ENCODE measurements at places on chromosomes 13 and 19.

GRCh38 chr13:21834521-21834920 lies 163.6 kb downstream of the FGF9 start:
- no peak for DNase-seq

GRCh38 chr13:41515491-41516139 lies 58.3 kb downstream of the RGCC start:
- no peak for DNase-seq

DNA sequence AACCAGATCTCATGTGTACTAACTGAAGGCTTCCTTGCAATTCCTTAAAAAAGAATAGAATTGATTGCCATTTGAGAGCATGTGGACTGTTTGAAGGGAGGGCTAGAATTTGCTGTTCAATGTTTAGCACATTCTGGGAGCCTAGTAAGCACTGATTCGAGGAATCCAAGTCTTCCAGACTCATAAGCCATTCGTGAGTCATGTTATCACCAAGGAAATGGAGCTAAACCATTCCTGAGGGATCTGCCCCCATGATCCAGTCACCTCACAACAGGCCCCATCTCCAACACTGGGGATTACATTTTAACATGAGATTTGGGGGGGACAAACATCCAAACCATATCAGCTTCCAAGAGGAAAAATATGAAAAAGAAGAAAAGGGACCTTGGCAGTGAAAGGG lies 276.4 kb downstream of the KCNRG start:
- no peak for DNase-seq

- no peak for DNase-seq
Measured at GRCh38 chr13:29817604-29818378, 32.6 kb downstream of the UBL3 start.

DNA sequence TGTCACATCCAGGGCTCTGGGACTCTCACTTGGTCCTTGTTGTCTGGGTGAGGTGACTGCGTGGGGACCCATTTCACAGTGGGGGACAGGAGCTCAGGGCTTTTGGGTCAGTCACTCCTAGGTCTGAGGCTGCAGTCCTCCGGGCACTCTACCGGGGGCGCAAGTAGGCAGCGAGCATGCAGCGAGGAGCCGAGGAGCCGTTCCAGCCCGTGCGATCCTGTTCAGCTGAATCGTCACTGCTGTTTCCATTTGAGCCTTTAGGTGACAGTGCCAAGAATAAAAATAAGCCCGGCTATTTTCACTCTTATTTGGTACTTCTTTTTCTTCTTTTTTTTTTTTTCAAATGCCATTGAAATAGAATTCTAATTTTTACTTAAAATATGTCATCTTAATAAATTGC lies 126.5 kb downstream of the ZNF536 start:
- DNase-seq = no peak

GRCh38 chr19:5452594-5453565 lies 2.3 kb upstream of the ZNRF4 start:
- DNase-seq = no peak

GRCh38 chr19:28948566-28948965 lies 264.4 kb downstream of the UQCRFS1 start:
- DNase-seq = no peak

DNA sequence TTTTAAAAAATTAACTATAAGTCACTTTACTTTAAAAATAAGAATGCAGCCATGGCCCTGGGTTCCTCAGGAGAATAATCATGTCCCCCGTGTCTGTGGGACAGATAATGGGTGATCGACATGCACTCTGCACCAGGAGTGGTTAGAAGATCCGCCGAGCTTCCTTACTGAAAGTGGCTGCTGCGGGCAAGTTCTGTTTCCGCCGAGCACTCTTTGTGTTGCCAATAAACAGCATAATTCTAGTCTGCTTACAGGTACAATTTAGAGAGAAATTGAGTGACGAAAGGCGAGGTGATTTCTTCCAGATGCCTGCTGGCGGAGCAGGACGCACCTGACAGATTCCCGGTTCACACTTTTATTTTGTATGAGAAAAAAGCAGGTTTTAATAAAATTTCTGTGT lies 139.0 kb downstream of the SOX1 start:
- DNase-seq = no peak

DNA sequence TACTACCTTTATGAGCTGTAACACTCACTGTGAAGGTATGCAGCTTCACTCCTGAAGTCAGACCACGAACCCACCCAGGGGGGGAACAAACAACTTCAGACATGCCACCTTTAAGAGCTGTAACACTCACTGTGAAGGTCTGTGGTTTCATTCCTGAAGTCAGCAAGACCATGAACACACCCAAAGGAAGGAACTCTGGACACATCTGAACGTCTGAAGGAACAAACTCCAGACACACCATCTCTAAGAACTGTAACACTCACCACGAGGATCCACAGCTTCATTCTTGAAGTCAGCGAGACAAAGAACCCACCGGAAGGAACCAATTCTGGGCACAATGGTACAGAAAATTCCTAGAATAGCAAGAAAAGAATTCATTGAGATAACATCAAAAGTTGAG lies 1796.5 kb upstream of the MIR17HG start:
- no peak for DNase-seq

- no peak for DNase-seq
Measured at GRCh38 chr19:15010501-15011300, 31.0 kb upstream of the SLC1A6 start.

DNA sequence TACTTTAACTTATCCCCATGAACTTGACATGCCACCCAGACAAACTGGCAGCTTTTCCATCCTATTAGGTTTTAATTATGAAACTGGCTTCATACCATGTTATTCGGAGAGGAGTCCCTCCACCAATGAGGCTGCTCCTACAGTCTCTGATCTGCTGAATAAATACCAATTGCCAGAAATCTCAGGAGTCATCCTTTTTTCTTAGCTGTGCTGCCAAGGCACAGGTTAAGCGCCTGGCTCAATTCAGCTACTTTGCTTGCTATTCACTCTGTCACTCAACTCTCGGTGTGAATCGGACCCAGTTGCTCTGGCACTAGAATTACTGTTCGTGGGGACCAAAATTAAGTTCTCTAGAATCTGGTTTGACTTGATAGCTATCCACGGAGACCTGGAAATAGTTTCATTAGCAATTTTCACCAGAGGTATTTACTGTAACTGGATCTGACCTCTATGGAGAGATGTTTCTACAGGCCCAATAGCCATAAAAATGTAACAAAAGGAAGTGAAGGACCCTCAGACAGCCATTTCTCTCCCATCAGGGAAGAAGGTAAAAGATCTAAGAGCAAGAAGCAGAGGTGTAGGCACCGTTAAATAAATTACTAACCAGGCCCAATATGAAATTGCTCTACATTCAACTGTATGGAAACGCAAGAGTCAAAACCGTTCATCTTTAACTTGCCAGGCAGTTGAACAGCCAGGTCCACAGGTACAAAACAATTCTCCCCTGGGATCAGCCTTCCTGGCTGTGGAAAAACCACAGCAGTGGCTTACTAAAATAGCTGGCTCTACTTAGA lies 5.4 kb downstream of the ZC3H4 start:
- DNase-seq = no peak

DNA sequence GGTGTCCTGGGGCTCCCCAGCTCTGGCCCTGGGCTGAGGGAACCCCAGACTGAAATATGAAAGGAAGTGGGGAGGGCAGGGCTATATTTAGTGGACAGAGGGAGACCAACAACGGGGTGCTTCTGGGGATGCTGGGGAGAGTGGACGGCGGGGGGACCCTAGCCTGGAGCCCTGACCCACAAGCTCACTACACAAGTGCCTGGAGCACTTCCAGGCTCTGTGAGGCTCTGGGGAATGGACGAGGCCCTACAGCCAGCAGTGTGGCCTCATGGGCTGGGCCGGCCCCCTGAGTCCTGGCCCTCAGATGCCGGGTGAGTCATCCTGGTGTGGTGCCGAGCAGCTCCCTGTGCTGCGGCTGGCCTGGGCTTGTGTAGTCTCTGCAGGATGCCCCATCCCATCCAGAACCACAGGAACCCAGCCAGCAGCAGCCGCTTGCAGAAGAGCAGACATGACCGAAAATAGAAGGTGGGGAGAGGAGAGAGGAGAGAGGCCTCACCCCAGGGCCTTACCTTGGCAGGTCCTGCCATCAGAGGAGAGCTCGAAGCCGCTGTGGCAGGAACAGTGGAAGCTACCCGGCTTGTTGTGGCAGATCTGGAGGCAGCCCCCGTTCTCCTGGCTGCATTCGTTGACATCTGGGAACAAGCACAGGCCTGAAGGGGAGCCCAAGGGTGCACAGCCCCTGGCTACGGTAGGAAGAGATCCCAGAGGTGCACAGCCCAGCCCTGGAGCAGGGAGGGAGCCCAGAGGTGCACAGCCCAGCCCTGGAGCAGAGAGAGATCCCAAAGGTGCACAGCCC lies 26.1 kb downstream of the GAS6 start:
- peak; percentile 98 for DNase-seq

DNA sequence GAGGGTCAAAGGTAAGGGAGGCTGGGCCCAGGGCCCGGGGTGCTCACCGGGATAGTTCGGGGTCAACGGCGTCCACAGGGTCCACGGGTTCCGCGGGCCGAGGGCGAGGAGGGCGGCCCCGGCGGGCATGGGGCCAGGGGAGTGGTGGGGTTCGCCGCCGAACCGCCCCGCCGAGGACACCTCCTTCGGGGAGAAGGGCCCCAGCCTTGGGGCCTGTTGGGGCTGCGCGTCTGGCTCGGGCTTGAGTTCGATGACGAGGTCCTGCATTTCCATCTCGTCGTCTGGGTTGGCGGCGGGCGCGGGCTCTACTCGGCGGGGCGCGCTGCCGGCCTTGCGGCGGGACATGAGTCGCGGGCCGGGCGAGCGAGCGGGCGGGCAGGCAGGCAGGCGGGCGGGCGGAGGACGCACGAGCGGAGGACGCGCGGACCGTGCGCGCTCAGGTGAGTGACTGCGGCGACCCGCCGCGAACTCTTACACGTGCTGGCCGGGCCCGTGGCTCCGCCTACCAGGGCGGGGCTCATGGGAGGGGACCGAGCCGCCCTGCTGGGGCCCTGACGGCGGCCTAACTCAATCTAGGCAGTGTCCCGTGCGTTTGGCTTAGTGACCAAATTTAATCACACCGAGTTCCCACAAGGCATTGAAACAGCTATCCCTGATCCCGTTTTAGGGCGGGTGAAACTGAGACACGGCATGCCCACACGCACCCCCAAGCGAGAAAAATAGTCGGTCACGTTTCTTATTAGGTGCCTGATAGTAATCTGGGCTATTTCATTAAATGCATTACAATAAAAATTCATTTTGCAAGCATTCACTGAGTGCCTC lies at the start of gene ZNF296:
ZNF296 (minus strand) TSS at position 450 of the 822 bp plus-strand sequence; CDS start at position 345, 105 bp downstream.
- DNase-seq = peak; percentile 89

GRCh38 chr13:45949161-45949560 lies 97.6 kb upstream of the SIAH3 start:
- no peak for DNase-seq

- DNase-seq = no peak
Measured at GRCh38 chr19:27741236-27741635, 1471.7 kb downstream of the UQCRFS1 start.

GRCh38 chr13:67296511-67296910 lies 66.4 kb upstream of the PCDH9 start:
- no peak for DNase-seq

DNA sequence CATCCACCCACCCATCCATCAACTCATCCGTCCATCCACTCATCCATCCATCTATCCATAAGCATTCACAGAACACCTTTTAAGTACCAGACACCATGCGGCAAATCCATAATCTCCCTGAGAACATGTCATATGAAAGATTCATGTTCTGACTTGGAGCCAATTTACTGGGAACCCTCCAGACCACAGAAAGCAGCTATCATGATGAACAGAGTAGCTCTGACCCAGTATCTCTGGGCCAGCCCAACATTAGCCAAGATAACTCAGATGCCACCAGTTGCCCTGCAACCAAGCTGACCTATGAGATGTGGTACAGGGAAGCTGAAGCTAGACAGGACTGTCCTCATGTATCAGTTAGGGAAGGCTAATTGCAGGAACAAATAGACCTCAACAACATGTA lies 51.3 kb downstream of the ALOX5AP start:
- DNase-seq = no peak

DNA sequence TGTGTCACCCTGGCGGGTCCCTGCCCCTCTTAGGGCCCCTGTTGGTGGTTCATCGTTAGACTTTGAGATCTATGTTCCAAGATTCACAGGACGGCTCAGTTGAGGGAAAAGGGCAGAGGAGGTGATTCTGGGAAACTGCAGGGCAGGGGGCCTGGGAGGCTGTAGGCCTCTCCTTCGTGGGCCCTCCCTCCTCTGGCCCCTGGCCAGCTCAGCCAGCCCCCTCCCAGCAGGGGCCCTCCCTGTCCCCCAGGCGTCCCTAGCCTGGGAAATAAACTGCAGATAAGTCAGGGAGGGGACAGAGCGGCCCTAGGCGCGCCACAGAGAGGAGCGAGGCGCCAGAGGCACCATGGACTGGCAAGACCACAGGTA lies 6.5 kb downstream of the HIF3A start:
- DNase-seq = no peak

- peak; percentile 86 for DNase-seq
Measured at GRCh38 chr13:51769455-51770127, 34.4 kb downstream of the DHRS12 start.

DNA sequence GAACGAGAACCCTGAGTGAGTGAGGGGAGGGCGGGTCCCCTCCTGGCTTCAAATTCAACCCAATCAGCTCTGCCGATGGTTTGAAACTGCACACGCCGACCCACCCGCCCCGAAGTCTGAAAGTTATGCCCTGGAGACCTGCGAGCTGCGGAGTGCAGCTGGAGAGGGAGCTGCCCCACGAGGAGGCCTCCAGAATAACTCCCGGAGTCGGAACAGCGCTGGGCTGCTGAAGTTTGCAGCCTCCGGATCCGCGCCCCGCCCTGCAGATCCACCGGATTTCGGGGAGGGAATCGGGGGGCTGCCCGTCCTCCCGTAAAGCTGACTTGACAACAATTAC lies 7.0 kb downstream of the POU4F1 start:
- DNase-seq = no peak

DNA sequence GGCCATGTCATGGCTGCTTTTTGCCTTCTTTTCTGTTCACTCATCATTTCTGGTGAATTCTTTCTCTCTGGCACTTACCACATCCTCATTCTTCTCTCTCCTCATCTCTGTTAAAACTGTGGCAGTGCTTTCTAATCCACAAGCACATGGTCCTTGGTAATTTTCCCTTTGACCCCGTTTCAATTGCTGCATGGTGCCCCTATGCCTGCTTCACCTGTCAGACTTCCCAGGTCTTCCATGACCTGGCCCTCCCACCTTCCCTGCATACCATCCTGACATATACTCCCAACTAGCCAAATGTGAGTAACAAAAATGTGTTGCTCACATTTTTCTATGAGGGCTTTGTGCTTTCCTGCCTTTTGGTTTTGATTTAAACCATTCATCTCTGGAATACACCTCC lies 286.5 kb downstream of the MTUS2 start:
- DNase-seq = no peak

GRCh38 chr19:9768175-9769112 lies at the start of gene ZNF846:
Gene ZNF846, minus strand, starts transcription at chr19:9768738. Its CDS starts 3,788 bp downstream, at chr19:9764950.
- peak; percentile 98 for DNase-seq

DNA sequence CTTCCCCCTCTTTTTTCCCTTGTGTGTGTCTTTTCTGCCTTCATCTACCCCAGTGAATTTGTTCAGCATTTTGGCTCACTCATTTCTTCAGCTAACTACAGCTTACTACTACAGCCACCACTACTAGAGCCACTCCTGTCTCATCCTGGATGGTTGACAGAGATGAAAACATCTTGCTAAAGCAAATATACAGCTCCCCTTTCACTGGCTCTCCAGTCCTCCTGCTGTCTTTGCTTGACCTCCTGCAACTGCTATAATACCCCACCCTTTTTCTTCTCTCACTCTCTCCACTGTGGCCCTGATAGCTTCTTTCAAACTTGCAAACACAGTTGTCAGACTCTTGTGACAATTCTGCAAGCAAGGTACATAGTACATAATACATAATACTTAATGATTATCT lies 523.6 kb downstream of the DCT start:
- DNase-seq = no peak
